ENCODE measurements at places on chromosomes 16 and 17.
A peak's percentile ranks its signal among the peaks of the same experiment; 100 is the strongest.

DNA sequence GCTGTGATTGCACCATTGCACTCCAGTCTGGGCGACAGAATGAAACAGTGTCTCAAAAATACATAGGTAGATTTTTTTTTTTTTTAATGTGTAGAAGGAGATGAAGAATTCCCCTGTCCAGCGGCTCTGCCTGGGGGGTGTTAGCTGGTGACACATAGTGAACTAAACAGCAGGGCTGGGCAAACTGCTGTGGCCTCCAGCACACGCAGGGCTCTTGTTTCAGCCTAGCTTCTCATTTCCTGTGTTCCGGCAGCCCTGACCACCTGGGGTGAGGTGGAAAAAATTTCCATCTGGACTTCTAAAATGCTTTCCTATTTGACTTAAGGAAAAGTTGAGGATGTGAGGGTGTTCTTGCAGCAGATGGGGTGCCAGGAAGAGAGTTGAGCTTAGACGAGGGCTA is 33.3 kb upstream of the RGS9 start:
- peak; percentile 81 for DNase-seq

GRCh38 chr17:53619025-53619424 is 203.7 kb upstream of the KIF2B start:
- DNase-seq, result no peak

- peak; percentile 52 for DNase-seq
Measured at GRCh38 chr16:74738113-74738541, 36.5 kb downstream of the FA2H start.

DNA sequence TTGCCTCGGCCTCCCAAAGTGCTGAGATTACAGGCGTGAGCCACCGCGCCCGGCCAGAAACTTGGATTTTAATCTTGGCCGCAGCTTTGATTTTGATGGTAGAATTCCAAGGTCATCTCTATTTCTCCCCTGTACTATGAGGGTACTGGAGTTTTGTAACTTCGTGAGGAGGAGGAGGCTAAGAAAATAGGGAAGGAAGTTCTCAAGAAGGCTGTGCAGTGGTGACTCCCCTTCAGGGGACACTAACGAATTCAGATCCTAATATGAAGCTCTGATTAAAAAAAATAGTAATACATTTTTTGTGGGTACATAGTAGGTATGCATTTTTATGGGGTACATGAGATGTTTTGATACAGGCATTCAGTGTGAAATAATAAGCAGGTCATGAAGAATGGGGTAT is 55.9 kb downstream of the LDHD start:
- DNase-seq, result no peak

DNA sequence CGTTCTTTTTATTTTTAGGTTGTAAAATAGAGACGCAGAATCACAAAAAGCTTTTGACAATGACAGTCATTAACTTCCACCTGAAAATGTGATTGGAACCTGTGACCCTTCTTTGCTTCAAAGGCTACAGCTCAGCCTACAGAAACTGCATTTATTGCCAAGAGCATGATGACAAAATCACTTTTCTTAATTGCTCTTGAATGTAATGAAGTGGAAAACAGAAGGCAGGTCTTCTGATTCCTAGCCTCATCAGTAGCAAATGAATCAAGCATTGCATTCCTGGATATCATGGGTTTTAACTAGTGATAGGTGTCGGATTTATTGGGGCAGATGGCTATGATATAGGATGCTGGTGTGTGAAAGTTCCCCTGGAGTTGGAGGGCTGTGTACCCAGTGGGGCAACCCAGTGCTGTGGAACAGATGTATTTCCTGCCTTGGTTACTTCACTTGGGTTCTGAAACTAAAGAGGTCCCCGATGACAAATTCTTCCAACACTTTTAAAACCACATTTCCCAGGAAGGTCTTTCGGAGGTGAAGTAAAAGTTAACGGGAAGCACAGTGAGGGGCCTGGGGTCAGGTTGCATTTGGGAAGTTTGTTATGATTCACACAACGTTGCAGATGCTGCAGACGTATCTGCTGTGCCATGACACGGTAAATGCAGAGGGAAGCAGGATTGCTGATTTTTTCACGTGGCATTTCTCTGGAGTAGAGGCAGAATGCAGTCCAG is 127.5 kb downstream of the HS3ST3A1 start:
- DNase-seq, result no peak

- peak; percentile 27 for DNase-seq
Measured at GRCh38 chr16:82016263-82016662, 5.0 kb upstream of the SDR42E1 start.

DNA sequence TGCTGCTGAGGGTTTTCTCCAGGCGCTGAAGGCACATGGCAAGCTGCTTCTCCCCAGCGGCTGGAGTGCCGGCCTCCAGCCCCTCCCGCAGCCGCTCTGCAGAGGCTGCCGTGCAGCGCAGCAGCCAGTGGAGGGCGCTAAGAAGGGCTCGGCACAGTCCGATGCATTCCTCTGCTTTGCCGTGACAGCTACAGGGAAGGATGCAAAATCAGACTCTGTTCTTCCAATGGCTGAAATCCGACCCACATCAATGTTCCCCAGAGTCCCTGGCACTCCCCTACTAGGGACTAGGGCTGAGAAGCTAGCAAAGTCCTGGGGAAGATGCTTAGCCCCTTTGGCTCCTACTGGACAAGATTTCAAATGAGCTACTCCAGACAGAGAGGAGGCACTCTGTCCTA is 19.0 kb downstream of the MED24 start:
- no peak for DNase-seq

GRCh38 chr17:40295488-40296436 is 8.1 kb downstream of the CDC6 start:
- DNase-seq, result no peak

DNA sequence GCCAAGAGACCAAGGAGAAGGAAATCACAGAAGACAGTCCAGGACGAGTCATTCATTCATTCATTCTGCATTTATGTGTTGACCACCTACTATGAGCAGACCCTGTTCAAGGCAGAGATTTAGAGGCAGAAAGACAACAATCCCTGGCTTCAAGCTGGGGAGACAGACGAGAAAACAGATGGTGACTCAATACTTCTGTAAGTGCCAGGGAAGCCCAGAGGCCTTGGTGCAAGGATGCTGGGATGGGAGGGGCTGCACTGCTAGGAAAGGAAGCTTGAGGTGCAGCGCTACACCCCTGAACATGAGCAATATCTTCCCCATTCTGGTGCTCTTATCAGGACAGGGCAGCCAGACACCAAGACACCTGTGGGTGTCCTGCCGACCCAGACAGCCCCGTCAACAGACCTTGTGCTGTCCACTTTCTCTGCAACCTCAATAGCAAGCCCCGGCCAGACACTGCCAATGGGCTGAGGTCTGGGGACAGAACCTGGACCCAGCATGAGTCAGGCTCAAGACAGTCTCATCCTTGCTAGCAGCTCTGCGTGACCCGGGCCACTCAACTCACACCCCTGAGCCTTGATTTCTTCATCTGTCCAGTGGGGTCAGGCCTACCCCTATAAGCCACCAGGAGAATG is 163.5 kb downstream of the COPRS start:
- no peak for DNase-seq

GRCh38 chr17:56173026-56173425 is 19.8 kb downstream of the ANKFN1 start:
- no peak for DNase-seq

- DNase-seq, result no peak
Measured at GRCh38 chr17:75549246-75550138, 24.0 kb downstream of the LLGL2 start.

- no peak for DNase-seq
Measured at GRCh38 chr17:74523308-74523707, 8.0 kb downstream of the CD300LB start.

GRCh38 chr17:29036584-29036983 is 6.4 kb upstream of the PIPOX start:
- DNase-seq, result no peak

- no peak for DNase-seq
Measured at GRCh38 chr16:85249418-85250146, 137.3 kb upstream of the CIBAR2 start.

DNA sequence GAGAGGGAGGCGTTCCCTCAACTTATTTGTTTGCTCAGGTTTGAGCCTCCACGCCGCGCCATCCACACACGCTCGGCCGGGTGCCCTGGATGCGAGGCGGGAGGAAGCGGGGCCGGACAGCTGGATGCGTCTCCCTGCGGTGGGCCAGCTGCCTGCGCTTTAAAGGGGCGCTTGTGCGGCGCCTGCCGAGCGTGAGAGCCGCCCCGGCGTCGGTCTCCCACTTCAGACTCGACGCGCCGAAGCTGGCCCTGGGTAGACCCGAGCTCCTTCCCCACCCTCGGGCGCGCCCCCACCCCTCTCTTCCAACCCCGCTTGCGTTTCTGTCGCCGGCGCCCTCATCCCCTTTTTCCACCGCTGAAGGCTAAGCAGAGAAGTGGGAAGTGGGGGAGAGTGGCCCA is 527 bp upstream of the CHAD start:
- DNase-seq, result no peak

GRCh38 chr17:68353111-68353521 is 61.8 kb downstream of the ARSG start:
- no peak for DNase-seq

DNA sequence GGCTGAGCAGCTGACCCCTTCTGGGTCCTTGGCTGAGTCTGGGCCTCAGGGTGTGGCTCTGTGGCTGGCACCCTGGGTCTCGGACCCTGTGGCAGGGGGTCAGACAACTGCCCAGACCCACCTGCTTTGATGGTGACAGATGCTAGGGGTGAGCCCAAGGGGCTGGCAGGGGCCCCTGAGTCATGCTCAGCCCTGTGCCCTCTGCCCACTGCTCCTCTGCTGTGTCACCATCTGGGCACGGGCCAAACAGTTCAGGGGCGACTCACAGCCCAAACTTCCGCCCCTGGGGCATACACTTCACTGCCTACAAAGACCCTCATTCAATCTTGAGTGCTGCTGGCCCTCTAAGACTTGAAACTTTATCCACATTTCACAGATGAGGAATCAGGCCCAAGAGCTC is 5.7 kb downstream of the ADGRG1 start:
- no peak for DNase-seq

GRCh38 chr17:3543453-3543852 is 14.2 kb downstream of the TRPV3 start:
- no peak for DNase-seq

DNA sequence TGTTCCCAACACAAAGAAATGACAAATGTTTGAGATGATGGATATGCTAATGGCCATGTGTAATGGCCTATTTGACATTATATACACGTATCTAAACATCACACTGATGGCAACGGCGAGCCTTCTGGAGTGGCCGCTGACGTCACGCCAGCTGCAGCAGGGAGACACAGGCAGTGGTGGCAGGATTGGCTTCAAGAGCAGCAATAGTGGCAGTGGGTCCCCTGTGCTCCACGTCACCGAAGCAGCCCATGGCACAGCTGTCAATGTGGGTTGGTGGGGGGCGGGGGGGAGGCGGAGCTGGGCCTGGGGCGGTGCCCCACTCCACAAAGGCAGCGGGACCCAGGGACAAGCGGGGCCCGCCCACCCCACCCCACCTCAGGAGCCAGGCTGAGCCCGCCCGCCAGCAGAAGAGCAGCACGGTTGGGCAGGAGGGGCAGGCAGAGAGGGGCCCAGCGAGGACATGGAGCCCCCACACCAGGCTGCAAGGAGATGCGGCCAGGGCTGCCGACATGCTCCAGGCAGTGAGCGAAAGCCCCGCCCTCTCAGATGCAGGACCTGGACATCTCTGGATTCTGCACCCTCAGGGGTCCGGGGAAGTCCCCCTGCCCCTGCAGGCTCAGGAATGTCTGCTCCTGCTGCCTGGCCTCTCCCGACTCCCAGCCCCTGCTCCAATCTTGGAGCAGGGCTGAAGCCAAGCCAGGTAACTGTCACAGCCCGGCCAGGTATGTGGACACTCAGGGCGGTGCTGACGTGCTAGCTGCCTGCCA is 64.6 kb downstream of the USP32 start:
- DNase-seq, result no peak

- DNase-seq, result no peak
Measured at GRCh38 chr17:81365148-81365600, 30.1 kb upstream of the BAHCC1 start.

DNA sequence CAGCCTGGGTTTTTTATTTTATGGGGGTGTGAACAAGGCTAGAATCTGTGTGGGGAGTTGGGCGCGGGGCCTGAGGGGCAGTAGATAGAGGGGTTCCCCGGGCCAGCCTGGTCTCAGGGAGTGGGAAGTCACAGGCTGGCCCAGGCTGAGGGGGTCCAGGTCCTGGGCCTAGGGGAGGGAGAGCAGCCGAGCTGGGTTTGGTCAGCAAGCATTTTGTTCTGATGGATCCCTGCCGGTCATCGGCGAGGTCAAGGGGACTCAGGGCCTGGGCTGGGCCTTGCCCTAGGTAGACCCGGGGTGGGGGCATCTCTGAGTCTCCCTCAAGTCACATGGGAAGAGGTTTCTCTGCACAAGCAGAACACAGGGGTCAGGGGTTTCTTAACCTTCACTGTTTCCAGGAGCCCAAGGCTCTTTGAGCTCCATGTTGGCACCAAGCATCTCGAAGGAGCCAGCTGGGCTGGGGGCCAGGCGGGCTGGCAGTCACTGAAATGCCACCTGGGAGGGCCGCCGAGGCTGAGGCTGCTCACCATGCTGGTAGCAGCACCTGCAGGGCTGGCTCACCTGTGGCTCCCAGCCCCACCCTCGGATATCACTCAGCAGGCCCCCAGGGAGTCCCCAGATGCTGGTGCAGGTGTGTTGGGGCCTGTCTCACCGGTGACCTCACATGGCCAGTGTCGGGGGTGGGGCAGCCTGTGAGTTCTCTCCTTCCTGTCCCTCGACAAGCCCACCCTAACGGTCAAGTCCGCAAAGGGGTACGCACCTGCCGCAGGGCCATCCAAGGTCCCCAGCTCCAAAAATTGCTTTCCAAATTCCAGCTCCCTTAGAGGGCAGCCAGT is 41.0 kb downstream of the SLC7A5 start:
- DNase-seq, result no peak

GRCh38 chr16:1401758-1402154 is 12.7 kb downstream of the UNKL start:
- DNase-seq, result no peak

DNA sequence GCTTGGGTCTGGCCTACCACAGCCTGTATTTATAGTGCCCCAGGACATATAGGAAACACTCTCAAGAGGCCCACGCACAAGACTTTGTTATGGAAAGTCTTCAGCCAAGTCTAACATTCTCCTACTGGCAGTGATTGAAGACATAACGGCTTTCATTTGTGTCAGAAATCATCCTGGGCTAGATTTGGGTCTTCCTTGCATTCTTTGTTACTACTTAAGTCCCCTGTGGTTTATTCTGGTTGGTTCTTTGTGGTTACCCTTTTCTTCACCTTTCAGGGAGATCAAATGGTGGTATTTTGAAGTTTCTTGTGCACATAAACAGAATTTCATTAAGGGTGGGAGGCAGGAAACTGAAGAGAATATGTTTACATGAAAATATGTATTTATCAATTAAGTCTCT is 37.7 kb downstream of the REXO5 start:
- DNase-seq, result no peak

DNA sequence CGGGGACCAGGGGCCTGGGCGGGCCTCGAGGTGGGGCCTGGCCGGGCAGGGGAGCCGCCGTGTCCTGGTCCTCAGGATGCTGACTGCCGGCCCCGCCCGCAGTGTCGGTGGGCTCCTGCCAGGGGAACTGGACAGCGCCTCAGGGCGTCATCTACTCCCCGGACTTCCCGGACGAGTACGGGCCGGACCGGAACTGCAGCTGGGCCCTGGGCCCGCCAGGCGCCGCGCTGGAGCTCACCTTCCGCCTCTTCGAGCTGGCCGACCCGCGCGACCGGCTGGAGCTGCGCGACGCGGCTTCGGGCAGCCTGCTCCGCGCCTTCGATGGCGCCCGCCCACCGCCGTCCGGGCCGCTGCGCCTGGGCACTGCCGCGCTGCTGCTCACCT is 2.3 kb upstream of the PAQR4 start:
- no peak for DNase-seq

GRCh38 chr17:77566151-77566550 is 392.4 kb upstream of the TNRC6C start:
- DNase-seq, result no peak
